Amniotic epithelial cell (primary cell): ENCODE measurements at places on chromosomes 16 and 17.

- no peak for DNase-seq
These were observed 8.4 kb downstream of the CLUH start for GRCh38 chr17:2703181-2703580.

- DNase-seq = no peak
These were observed 152.3 kb downstream of the ITFG1 start for GRCh38 chr16:47308601-47309000.

GRCh38 chr16:84268291-84269040 lies 26.2 kb upstream of the WFDC1 start:
- no peak for DNase-seq

- DNase-seq = no peak
These were observed 217.9 kb upstream of the RPL38 start for GRCh38 chr17:73985466-73986015.

- no peak for DNase-seq
These were observed 47.2 kb upstream of the SKAP1 start for GRCh38 chr17:48477221-48477620.

- peak; percentile 34 for DNase-seq
These were observed 19.9 kb downstream of the NCBP3 start for GRCh38 chr17:3826191-3826590.

- DNase-seq = no peak
These were observed 13.4 kb downstream of the DEF8 start for GRCh38 chr16:89961920-89962319.

- no peak for DNase-seq
These were observed 9.4 kb upstream of the MYL4 start for GRCh38 chr17:47199627-47200324.

DNA sequence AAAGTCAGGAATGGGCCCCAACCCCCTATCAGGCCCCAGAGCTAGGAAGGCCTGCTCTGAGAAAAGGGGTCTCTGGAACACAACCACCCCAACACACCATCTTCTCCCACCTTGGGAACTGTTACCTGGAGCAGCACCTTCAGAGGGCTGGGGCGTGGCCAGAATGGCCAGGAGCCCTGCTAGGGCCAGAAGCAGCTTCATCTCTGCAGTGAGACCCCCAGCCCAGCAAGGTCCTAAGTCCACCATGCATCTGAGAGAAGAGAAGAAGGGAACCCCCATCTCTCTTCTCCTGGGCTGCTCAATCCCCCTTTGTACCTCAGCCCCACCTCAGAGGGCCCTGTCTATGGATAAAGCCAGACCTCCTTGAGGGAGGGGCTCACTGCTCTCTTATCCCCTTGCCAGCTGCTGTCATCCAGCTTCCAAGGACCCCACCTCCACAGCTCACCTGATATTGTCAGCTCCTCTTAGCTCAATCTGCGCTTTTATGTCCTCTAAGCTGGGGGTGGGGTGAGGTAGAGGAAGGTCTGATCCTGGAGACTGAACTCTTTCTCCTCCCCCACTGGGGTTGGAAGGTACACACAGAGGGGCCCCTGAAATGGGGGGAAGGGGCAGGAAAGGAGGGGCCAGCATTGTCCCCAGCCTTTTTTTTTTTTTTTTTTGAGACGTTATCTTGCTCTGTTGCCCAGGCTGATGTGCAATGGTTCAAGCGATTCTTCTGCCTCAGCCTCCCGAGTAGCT lies at the start of gene MPO:
TSS of gene MPO (minus strand) at position 456 of the 738 bp plus-strand sequence. CDS start at position 279, 177 bp downstream.
- no peak for DNase-seq

DNA sequence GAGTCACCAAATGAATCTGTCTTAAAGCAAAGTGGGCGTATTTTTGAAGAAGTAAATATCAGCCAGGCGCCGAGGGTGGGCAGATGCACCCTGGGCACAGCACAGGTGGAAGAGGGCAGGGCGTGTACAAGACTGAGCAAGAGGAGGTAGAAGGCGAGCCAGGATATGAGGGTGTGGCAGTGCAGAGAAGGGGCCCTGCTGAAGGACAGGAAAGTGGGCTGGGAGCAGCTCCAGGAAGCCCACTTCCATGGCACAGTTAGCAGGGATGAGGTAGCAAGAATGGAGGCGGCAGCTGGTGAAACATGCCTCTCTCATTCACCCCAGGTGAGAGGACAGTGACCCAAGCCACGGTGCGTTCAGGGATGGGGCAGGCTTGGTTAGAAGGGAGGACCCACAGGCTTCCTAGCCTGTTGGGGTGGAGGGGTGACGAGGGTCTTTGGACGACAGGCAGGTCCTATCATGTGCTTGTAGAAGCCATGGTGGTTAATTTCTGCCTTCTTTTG lies 149.3 kb downstream of the CLEC16A start:
- DNase-seq = no peak

DNA sequence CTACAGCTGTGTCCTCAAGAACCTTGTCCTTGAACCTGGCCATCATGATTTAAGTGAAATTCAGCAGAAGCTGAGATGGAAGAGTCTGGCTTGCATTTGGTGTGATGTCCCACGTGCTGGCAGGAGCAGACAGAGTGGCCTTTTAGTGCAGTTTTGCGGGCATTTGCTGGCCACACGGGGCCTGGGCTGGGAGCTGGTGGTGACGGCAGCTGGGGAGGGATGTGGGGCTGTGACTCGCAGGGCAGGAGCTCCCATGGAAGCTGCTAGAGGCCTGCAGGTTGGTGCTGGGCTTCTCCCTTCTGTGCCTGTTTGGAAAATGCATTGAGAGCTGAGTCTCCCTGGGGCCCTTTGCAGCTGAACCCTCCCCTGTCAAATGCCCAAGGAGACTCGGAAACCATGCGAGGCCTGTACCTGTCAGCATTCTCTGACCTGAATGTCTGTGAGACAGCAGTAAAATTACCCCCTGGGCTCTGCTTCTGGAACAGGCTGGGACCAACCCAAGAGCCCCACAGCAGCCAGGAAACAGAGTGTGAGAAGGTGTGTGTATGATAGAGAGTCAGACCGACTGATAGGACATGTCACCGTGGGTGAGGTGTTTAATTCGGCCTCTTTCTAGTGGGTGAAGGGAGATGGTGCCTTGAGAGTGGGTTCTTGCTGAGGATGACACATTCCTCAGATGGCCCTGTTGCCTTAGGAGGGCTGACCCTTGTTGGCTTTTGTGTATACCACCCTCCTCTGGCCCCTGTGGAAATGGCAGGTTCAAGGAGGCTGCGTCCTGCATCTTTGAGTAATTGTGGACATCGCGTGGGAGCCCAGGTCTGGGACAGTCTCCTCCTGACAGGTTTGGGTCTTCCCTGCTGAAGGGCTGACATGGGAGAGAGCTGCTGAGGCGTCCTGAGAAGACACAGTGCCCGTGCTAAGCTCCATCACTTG lies 145.5 kb downstream of the MSI2 start:
- DNase-seq = no peak

DNA sequence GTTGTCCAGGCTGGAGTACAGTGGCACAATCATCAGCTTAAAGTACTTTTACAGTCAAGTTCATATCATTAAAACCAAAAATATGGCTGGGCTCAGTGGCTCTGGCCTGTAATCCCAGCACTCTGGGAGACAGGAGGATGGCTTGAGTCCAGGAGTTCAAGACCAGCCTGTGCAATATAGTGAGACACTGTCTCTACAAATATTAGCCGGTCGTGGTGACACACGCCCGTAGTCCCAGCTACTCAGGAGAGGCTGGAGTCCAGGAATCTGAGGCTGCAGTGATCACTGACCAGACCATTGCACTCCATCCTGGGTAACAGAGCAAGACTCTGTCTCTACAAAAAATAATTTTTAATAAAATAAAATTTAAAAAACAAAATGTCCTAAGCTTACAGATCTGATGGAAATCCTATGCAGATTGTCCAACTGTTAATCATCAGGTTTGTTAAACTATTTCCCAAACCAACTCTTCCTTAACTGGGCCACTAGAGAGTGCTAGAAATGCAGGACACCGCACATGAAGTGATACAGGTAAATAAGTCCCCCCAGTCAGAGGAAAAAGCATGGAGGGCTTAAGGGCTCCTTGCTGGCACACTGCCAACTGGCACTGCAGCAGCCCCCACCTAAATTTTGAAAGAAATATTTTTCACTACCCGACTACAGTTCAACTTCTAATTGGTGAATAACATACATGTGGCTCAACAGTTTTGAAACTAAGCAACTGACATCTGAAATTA lies 2.8 kb downstream of the USP22 start:
- DNase-seq = peak; percentile 81
